Activated T-cell treated with anti-CD3 and anti-CD28 coated beads for 48 hours (primary cell): ENCODE measurements at places on chromosomes 1 and 21.
A peak's percentile ranks its signal among the peaks of the same experiment; 100 is the strongest.

DNA sequence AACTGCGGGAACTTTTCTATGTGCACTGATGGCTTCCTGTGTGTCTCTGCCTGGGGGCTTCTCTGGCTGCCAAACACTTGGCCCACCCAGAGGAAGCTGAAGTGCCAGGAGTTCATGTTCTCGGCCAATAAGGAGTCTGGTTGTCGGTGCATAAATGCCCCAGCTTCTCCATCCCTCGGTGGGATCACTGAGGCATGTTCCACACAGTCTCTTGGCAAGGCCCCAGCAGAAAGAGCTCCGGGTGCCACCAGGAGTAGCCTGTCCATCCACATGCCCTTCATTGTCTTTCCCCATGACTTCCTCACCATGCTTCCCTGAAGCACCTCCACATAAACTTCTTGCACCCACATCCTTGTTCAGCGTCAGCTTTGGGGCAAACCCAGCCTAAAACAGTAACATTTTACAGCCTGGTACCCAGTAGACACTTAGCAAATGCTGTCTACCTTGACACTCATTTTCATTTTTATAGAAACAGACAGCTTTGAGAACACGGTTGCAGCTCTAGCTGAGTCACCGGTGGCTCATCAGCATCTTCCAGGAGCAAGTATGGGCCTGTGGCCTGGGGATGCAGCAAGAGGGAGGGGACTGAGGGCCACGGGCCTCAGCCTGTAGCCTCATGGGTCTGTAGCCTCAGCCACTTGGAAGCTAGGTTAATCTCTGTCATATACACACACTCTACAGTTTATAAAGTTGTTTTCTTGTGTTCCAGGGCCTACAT is 14.8 kb upstream of the CDCP2 start:
- no peak for DNase-seq

DNA sequence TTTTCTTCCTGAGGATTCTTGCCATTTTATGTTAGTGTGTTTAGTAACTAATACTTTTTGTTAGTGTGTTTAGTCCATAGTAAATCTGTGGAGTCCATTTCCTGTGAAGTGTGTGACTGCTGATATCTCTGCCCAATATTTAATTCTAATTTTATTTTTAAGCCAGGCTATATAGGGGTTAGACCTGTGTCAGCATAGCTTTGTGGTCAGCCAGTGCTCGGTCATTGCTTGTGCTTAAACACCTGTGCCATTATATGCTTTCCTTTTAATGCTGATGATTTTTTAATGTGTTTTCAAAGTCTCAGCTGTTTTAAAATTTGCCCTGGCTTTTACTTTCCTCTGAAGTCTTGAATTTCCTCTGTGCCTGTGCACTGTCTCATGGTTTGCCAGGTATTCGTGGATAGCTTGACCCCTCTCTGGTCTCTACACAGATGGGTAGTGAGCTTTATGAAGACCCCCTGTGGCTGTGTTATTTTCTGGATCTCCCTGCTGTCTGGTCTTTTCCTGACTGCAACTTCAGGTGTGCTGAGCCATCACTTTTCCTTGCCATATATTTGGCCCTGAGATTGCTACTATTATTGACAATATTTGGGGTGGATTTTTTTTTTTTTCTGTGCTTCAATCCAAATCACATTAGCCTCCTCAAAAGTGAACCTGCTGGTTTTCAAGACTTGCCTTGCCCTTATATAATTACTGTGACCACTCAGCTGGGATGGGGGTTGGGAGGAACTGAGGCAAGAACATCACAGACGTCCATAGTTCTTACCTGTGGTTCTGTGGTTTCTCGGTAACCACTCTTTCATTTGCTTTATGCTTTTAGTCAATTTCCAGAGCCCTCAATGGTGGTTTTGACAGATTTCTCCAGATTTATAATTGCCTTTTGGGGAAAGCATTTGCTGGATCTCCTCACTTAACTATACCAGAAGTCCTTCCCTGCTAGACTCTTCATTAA is 59.6 kb downstream of the RPS6KC1 start:
- DNase-seq: no peak

GRCh38 chr1:58621391-58621790 is 44.3 kb upstream of the TACSTD2 start:
- no peak for DNase-seq

DNA sequence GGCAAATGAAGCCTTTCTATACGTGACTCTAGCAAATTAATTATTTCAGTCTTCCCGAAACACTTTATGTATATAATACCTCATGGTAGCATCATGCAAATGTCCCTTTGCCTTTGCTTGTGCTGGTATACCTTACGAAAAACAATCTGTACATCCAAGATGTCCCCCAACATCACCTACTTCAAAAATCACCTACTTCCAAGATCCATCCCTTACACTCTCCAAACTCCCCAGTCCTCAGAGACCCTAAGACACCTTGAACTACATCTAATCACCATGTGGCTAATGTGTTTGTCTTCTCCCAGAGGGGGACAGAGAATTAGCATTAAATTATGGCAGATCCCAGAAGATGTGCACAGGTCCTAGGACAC is 46.5 kb upstream of the CRNN start:
- DNase-seq: no peak

GRCh38 chr1:40712405-40712944 is 21.0 kb downstream of the NFYC start:
- no peak for DNase-seq

DNA sequence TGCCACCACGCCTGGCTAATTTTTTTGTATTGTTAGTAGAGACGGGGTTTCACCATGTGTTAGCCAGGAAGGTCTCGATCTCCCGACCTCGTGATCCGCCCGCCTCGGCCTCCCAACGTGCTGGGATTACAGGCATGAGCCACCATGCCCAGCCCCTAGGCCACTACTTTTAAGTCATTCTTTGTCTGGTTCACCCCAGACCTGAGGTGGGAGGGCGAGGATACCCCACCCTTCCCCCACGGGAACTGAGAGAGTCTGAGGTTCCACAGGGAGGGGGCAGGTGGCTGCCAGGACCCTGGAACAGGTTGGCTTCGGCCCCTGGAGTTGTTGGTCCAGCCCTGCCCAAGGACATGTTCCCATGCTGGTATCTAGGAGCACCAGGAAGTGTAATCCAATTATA is 7.7 kb upstream of the SDC3 start:
- no peak for DNase-seq

DNA sequence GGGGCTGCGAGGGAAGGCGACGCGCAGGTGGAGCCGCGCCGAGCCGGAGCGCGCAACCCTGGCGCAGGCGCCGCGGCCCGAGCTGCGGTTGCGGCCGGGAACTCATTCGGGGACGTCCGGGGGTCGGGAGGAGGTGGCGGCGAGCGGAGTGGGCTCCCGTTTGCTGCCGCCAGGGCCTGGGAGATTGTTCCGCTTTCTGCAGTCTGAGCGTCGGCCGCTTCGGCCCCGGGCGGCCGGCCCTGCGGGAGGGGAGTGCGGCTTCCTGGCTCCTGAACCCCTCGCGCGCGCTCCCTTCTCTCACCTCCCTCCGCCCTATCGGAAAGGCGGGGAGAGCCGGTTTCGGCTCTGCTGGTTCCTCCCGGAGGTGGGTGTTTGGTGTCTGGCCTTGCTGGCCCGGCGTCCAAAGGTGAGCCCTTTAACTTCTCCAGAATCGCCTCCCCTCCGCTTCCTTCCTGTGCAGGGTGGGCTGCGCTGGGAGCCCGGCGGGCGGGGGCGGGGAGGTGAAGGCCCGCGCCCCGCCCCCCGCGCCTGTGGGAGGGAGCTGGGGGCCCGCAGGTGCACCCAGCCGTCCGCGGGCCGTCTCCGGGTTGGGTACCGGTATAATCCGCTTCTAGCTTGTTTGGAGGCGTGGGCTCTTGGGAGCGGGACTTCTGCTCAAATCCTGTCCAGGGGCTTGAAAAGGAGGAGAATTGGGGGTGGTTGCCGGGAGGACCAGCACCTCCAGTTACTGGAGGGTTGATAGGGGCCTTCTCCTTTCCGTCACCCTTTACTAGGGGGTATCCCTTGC is 683 bp downstream of the LRRC8D start:
- DNase-seq: peak; percentile 49

GRCh38 chr1:154767315-154768240 is 102.5 kb downstream of the KCNN3 start:
- DNase-seq: no peak

GRCh38 chr1:169802888-169803287 is 8.2 kb upstream of the METTL18 start:
- no peak for DNase-seq

GRCh38 chr21:44710756-44711326 is 531 bp downstream of the TSPEAR start:
- DNase-seq: no peak

GRCh38 chr21:44931501-44932407 is 8.1 kb upstream of the SLX9 start:
- no peak for DNase-seq

DNA sequence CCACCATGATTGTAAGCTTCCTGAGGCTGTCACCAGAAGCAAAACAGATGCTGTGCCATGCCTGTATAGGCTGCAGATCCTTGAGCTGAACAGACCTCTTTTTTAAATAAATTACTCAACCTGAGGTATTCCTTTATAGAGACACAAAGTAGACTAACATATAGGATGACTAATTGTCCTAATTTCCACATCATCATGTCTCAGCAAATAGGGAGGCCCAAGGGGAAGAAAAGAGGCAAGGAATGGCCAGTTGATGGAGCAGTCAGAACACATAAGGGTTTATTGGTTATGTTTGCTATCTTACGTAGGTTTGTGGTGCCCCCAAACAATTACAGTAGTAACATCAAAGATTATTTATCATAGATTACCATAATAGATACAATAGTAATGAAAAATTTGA is 126.2 kb downstream of the RASAL2 start:
- DNase-seq: no peak

DNA sequence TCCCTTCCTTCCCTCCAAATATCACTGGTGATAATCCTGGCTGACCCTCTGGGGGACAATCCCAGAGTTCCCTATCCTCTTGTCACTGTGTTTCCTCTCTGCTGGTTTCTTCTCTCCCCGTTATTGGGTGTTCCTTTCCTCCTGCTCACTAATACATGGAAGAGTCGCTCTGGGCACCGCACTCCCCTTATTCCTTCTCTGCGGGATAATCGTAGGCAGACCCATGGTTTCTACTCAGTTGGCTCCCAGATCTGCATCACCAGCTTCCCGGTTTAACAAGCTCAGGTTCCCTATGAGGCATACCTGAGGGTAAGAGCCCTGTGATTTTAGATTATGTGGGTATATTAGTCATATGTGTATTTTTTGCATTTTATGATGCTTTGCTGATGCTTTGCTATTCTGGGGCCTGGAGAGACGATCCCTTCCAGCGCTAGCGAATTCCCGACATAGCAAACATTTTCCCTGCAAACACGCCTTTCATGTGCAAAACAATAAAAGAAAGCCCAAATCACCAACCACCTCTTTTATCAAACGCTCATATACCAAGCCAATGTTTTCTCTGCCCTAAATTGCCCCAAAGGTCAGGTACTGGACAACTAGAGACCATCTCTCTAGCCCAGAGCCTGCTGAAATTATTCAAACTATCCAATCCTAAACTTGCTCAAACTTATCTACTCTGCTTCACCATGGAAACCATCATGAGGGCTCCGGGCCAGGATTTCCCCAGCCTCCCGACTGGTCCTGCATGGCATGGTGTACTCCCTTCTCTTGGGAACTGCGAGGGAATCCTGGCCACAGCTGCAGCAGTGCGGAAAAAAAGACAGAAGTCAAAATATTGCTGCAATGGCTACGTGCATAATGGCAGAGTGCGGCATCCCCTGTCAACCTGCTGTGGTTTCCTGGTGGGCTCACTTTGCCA is 84.2 kb downstream of the PCP4 start:
- no peak for DNase-seq

GRCh38 chr1:96971849-96972602 is 250.4 kb downstream of the PTBP2 start:
- no peak for DNase-seq

- DNase-seq: no peak
Observed at GRCh38 chr1:212247988-212248387, 37.2 kb upstream of the PPP2R5A start.

DNA sequence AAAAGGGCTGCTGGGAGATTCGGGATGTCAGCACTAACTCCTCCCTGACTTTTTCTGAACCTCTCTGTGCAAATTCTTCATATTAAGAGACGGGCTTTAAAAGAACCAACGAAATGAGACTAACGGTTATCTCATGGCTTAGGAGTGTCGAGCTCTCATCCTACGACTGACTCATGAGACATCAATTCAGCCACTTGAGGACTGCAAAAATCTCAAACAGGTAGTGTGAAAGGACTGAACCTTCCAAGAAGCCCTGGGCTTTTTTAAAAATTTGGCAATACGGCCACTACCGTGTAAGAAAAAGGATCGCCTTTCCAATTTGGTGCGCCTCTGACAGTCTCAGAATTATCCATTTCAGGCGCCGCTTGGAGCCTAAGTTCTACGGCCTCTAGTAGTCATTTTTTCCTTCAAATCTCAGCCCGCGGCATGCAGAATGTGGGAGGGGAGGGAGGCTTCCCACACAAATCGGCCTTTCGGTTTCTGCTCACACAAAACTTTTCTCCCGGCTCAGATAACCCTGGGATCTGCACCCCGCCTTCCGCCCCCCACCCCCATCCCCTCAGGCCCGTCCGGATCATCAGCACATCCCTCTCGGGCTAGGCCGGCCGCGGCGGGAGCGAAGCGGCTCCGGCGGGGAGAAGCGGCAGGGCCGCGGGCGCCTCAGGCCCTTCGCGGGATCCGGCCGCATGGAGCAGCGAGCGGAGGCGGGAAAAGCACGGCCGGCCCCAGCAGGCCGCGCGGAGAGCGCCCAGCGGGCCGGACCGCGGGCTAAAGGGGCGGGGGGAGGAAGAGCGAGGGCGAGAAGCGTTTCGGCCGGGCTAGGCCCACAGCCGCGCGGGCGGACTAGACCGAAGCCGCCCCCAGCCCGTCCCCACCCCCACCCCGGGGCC is 618 bp downstream of the HNRNPR start:
- peak; percentile 49 for DNase-seq

DNA sequence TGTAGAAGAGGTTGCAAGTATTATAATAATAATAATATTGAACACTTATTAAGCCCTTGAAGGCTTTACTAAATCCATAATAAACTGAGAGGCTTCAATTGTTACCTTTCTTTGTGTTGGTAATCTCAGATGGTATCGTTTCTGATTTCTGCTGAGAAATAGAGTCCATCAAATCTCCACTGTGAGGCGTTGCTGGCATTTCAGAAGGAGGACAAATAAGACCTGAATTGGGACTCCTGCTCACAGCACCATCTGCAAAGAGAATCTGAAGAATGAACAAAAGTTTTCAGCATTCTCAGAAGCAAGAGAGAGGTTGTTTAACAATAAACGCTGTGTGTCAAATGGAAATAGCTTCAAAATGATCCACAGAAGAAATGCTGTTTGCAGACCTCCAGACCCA is 93.7 kb downstream of the WDR3 start:
- no peak for DNase-seq

DNA sequence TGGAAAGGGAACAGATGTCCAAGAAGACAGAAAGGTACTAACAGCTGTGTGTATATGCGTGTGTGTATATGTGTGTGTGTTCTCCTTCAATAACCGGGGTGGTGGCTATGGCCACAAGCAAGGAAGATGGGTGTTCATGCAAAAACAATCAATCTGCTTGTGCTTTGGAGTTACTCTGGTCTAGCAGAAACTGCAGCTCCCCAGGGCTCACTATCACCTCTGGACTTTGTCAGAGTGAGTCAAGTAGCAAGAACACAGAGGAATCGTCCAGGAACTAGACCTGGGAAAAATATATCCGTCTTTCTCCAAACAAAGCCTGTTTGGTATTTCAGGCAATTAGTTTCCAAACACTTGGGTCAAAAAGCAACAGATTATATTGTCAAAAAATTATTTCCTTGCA is 68.6 kb downstream of the GNG12 start:
- no peak for DNase-seq
